ENCODE measurements at places on chromosomes 3 and 15.

GRCh38 chr3:179512378-179512777 is 50.3 kb upstream of the ACTL6A start:
- DNase-seq, result no peak

GRCh38 chr3:72289692-72290071 is 504.7 kb upstream of the PROK2 start:
- DNase-seq, result no peak

DNA sequence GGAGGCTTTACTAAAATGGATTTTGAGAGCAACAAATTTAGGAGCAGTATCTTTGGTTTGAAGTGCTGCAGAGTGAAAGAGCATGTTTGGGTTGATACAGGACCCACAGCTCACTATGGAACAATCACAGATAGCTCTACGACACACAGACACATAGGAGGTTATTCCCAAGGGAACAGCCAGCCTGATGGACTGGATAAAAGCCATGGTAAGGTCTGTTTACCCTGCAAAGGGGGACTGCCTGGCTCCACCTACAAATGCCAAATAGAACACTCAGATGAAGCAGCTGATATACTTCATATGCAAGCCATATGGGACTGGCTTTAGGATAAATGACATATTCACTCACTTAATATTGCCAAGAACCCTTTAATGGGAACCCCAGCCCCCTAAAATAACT is 75.4 kb downstream of the CDC25A start:
- DNase-seq, result no peak

DNA sequence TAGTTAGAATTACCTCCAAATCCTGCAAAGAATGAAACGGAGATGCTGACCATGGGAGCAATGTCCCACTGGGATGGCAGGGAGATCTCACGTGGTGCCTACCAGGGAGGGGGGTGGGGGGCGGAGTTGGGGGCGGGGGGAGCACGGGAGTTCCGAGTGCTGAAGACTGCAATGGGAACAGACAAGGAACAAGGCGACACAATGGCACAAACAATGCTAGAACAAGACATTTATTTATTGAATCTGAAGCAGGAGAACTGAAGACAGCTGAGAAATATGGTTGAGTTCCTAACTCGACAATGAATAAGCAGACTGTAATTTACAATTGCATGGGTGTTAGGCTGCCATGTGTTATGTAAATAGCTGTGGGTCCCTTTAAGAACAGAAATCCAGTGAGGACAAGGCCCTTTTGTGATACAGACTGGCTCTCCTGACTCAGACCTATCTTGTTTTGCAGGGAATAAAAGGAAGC is 91.2 kb downstream of the AQP9 start:
- no peak for DNase-seq

GRCh38 chr3:105867712-105868430 is 941 bp downstream of the CBLB start:
- DNase-seq, result no peak

- DNase-seq, result no peak
Observed at GRCh38 chr15:60898896-60899295, 330.2 kb downstream of the RORA start.
